ENCODE measurements at places on chromosomes 6 and 20. TPM values are rescaled to one million over a fixed set of nuclear protein-coding genes. Genes with fewer than 3 reads are reported as not detected.

COL20A1 gene
- total RNA-seq: 2.1 TPM

BEND6 gene
- 1.2 TPM for total RNA-seq

SLC17A4 gene
- not detected for total RNA-seq

UST gene
- 11.2 TPM for total RNA-seq

FAXC gene
- 68.9 TPM for total RNA-seq

C6orf132 gene
- 0.25 TPM for total RNA-seq

TSPYL4 gene
- 81.3 TPM for total RNA-seq

C20orf173 gene
- not detected for total RNA-seq

PLAGL2 gene
- 34.9 TPM for total RNA-seq

ADNP gene
- total RNA-seq: 139 TPM

PRSS16 gene
- 0.64 TPM for total RNA-seq

MUCL3 gene
- total RNA-seq: not detected

OR2H1 gene
- total RNA-seq: not detected

MTRF1L gene
- 31.4 TPM for total RNA-seq

DLL1 gene
- 34.3 TPM for total RNA-seq

IFT52 gene
- total RNA-seq: 40.3 TPM

DNPH1 gene
- total RNA-seq: 3.5 TPM

PRR18 gene
- total RNA-seq: not detected

RBM24 gene
- 4.9 TPM for total RNA-seq

CCND3 gene
- total RNA-seq: 27.1 TPM

IP6K3 gene
- total RNA-seq: 2.7 TPM

HCRTR2 gene
- not detected for total RNA-seq

TREML2 gene
- not detected for total RNA-seq

LAMA5 gene
- total RNA-seq: 724 TPM
